Activated T-cell treated with anti-CD3 and anti-CD28 coated beads for 4 hours (primary cell): ENCODE measurements at places on chromosomes 2 and 18.

DNA sequence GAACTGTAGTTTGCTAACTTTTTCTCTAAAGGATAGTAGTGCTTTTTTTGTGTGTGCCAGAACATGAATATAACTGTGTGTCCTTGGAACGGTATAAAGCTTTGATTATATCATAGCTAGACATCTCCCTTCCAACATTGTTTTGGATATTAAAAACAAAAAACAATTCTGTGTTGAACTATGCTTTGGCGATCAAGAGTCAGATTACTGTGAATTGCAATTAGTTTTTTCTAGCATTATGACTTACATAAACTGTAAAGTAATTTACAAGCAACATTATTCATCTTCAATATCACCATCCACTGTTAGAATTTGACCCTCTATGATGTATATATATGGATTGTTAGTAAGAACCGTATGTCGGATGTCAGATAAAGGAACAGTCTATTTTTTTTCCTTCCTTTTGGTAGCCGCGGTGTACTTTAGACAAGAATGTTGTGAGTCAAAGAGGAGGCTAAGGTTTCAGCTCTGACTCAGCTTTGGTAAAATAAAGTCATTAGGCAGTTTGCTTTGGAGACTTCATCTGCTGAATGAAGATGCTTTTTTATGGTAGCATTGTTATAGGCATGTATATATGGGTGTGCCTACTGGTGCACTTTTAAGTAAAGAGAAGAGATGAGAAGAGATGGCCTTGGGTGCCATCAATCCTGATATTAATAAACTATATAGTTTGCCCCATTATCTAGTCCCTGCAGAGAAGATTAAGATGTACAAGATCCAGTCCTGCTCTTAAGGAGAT is 76.4 kb downstream of the LTBP1 start:
- no peak for DNase-seq

GRCh38 chr2:42978175-42978886 is 185.9 kb upstream of the HAAO start:
- DNase-seq, result no peak

DNA sequence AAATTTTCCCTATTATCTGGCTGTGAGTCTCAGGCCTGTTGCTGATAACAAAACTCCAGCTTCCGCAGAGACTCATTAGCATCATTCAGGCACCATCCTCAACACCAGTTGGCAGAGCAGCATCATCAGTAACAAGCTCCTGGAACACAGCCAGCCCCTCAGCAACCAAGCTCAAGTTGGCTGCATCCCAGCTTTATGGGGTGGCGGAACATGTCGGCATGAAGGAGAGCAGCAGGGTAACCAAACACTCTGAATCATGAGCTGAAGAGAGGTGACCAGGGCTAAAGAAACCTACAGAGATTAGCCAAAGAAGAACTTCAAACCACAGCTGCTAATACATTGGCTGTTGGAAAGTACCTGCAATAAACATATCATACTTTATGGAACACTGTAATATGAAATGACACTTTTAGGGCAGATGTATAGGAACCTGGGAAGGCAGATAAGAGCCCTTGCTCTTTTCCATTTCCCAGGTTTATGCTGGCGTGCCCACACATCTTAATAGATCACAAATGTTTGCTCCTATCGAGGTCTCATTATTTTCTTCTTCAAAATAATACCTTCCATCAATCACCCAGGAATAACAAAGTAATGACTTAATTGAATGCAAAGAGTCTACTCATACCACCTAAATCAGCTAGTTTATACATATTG is 63.8 kb downstream of the PDE11A start:
- no peak for DNase-seq

- DNase-seq, result no peak
Observed at GRCh38 chr2:190050001-190050400, 12.5 kb downstream of the MSTN start.

GRCh38 chr2:156592809-156593593 is 156.8 kb downstream of the GPD2 start:
- DNase-seq, result no peak

DNA sequence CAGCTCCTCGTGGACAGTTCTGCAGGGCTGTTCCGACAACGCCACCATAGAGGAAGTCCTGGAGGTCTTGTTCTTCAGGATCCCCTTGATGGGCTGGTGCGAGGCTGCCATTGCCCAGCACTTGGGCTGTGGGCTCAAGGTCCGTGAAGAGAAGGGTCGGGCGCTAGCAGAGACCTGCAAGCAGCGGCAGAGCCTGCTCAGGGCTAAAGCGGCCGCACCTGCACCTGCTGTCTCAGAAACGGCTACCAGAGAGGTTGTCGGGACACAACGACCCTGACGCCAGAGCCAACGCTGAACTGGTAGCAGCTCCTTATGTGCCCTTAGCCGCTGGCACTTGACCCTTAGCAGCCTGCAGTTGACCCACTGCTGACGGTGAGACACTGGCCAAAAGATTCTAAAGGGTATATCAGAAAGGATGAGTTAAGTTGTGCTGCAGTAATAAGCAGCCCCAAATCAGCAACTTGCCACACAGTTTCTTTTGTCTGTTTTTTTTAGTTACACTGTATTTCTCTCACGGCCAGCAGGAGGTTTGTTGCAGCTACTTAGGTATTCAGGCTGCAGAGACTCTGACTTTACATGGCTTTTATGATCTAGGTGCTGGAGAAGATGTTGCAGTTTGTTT is 55.5 kb upstream of the ST6GAL2 start:
- DNase-seq, result no peak

DNA sequence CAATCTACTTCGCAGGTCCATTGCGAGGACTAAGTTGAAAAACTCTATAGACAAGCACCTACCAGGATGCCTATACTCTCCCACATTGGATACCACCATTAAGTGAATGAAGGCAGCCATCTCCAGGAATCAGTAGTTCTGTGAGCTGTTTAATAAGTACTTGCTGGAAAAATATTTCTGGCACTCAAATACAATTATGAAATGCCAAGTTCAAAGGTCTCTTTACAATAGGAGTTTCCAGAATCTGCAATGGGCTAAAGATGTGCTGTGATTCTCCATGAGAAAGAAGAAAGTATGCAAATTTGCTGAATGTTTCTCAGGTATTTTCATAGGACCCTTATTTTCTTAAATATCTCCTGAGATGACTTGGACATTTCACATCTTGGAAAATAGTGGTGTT is 103.0 kb downstream of the AP1S3 start:
- no peak for DNase-seq

- no peak for DNase-seq
Observed at GRCh38 chr2:15149063-15149462, 412.1 kb downstream of the NBAS start.

DNA sequence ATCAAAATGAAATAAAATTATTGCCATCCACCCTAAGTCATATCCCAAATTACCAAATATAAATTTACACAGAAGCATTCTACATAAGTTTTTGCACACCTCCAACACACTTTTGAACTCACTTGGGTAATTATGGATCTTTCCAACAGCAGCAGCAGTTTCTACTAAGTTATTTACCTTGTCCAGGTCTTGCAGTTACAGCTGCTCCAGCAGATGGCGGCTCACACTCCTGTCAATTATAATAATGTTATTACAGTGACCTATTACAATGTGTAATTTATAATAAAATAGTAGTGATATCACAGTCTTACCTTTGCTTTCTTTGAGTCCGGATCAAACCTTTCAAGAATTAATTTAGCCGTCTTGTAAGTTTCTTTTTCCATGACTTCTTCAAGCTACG is 37.9 kb downstream of the LNPK start:
- DNase-seq, result no peak

DNA sequence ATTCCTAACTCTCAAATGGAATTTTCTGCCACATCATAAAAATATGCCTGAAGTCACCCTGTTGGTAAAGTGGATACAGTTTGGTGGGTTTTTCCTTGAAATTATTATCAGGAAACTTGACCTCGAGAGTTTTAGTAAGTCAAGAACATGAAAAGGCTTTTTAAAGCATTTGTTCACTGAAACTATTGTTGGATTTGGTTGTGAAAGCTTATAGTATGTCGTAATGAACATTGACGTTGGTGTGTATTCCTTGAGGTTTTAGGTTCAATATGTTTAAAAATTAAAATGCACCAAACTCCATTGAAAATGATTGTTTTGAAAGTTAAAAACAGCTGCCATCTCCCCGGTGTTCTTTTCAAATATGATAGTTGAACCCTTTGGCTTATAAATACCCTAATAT is 30.8 kb downstream of the AOX1 start:
- no peak for DNase-seq

DNA sequence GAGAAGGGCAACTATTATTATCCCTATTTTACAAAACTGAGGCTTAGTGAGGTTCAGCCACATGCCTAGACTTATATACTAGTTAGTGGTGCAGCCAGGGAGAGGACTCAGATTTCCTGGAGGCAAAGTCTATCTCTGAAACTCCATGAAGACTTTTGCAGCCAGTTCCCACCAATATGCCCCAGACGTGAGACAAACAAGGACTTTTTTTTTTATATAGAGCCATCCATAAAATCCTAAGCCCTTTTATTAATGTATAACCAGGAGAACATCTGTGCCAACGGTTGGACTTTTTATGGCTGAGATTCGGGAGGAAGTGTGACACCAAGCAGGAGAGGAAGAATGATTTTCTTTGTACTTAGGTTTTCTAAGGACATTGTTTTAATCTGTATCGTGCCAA is 29.9 kb downstream of the LIPG start:
- no peak for DNase-seq

GRCh38 chr18:23105581-23106219 is 29.6 kb upstream of the CABLES1 start:
- DNase-seq, result no peak

DNA sequence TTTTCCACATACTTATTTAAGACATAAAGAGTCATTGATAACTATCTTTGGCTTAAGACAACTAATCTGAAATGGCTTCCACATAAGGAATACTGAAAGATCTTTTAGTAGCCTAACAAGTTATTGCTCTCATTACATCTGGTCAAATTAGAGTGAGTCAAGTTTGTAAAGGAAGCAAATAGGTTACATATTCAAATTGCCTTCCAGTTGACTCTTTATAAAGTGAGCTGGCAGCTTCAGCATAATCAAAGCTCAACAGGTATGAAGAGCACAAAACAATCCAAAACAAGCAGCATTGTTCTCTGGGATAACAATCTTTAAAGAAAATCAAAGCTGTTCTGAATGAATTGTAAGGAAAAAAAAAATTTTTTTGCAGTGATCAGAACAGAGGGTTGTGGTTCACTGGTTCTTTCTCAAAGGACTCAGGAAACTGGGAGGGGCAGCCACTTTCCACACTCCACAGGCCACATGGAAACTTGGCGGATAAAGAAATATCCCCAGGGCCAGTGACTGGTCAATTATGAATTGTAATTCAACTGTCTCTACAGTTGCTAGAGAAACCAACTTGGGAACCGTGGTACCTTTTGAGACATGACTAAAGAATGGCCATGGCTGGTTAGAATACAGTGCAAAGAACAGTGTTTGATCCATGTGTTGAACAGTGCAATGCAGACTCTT is 369.3 kb upstream of the KCNH7 start:
- DNase-seq, result no peak

GRCh38 chr2:235546436-235546835 is 52.6 kb downstream of the AGAP1 start:
- no peak for DNase-seq

DNA sequence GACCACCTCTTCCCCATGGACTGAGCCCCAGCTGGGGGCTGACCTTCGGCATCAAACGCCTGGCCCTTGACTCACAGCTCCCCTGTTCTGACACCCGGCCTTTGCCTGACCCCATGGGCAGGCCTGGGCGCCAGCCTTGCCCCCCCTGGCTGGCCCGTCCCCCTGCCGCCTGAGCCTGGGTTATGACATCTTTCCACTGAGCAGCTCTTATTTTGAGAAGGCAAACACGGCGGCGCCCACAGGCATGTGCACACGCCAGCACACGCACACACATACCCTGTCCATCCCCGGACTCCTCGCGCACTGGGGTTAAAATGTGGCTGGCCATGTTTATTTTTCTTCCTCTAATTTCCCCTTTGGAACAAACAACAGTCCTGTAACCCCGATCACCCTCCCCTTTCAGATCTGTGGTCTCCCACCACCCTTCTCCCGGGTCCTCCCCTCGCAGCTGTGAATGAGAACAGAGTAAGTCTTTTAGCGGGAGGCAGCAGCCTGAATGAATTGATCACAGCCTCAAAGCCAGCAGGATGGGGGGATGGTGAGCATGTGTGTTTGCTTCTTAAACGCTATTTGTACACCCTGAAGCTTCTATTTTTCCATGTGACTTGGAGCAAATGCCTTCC is 11.8 kb upstream of the ATOH8 start:
- DNase-seq, result no peak

- DNase-seq, result no peak
Observed at GRCh38 chr2:39549718-39550464, 112.8 kb upstream of the MAP4K3 start.

DNA sequence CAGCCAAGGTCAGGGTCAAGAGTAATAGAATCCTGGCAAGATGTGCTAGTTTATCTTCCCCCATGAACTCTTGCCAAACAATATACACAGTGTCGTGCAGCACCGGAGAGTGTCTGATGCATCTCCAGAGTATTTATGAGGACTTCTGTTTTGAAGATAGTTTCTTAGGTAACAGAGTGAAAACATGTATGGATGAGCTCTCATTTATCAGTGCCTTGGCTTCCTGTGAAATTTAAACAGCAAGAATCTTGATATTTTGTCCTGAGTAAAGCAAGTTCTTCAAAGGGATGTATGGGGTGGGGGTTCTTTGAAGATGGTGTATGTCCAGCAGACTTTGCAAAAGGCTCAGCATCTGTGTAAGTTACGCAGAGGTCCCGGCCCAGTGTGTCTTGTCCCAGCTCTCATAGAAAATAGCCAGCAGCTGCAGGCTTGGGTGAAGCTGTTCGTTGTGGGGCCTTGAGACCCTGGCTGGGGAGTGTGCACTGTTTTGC is 361.0 kb upstream of the NT5C1B start:
- no peak for DNase-seq

DNA sequence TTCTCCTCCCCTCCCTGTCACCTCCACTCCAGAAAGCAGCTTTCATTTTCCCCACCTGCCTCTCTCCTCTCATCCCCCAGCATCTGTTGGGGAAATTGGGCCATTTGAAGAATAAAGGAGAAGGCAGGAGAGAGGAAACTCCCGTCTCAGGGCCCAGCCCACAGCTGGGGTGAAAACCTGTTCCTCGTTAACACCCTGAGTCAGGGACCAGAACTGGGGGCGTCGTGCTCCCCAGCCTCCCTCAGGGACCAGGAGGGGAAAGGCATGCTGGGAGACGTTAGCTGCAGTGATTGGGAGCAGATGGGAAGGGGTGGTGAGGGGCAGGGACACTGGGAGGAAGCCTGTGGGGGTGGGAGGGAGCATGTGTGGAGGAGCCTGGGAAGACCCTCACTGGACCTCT is 251.3 kb downstream of the DYSF start:
- DNase-seq, result no peak

DNA sequence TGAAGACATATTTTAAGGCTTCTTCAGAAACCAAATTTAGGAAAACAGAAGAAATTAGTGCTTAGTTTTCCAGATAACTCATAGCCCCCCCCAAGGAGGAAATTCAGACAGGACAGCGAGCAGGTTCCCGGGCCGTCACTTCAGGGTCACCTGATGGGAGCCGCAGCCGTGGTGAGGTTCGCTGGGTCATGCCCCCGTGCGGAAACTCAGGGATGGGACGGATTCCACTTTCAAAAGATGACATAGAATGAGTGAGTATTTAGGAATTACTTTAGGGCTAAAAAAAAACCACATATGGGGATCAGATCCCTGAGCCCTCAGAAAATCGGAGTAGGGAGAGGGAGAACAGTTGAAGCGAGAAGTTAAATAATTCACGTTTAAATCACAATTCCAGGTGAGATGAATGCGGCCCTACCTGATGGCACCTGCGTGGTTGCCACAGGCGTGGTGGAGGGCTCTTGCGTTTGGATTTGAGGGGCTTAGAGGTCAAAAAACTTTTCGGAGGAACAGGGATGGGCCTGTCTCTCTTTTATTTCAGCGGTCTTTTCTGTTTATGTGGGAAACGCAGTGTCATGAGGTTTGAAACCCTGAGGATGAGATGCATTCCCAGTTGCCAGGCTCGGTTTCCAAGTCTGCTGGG is 114.4 kb downstream of the NFATC1 start:
- DNase-seq, result no peak
